ENCODE measurements at places on chromosomes 5 and 9.
A peak's percentile ranks its signal among the peaks of the same experiment; 100 is the strongest.

DNA sequence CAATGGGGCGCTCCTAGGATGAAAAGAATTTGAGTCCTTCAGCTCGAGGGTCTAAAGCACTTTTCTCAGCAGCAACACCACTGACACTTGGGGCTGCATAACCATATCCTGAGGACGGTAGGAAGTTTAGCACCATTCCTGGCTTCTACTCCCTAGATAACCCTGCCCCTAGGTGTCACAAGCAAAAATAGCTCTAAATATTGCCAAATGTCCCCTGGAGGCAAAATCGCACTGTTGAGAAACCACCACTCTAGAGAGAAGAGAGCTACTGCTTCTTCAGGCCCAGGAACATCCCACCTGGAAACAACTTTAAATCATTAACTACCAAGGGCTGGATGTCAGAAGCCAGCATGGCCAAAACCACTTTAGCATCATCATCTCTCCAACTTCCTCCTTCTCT is 29.8 kb downstream of the MYO10 start:
- no peak for DNase-seq

DNA sequence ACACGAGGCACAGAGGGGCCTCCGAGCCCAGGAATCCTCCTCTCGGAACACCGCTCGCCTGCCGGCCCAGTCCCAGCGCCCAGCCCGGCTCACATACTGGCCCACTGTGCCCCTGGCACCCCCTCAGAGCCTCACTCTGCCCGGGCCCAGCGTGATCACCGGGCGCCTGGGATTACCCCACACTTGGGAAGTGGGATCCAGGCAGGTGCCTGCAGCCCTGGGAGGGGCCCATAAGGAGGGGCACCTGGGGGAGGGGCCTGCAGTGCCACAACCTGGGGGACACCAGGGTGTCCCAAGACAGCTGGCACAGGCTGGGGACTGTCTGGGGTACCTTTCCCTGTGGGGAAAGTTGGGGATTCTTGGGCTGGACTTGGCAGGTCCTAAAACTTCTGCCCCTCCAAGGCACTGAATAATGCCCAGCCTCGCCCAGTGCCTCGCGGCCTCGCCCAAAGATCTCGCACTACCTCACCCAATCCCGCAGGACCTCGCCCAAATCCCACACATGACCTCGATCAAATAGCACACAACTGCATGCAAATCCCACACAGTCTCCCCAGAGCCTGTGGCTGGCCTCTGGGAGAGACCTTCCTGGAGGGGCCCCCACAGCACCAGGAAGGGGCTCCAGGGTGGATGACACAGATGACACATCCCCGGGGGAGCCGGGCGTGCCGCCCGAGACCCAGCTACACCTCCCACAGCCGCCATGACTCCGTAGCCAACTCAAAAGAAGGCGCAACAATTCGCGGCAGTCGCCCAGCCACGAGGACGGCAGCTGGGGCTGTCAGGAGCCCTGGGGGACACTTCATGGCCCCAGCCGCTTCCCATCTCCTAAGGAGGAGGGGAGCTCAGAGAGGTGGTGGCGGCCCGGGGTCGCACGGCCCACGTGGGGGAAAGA is 13.7 kb downstream of the NOTCH1 start:
- no peak for DNase-seq

GRCh38 chr9:34579104-34579807 is 10.3 kb downstream of the CNTFR start:
- DNase-seq: no peak

GRCh38 chr5:61824396-61824795 is 481.6 kb upstream of the KIF2A start:
- DNase-seq: peak; percentile 15

DNA sequence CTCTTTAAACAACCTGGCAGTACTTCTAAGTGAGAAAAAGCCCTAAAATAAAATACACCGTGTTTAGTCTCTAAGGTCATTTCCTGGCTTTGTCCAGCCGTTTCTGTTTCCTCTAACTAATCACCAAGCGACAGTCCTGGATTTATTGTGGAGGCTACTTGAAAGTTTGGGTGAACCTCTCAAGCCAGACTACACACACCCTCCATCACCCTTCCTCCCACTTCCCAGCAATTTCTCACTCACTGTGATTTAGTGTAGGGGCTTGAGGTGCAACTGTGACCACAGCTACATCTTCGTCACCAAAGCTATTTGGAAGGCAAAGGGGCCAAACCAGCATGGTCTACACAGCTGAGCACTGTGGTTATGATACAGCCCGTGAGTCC is 240.0 kb upstream of the SLC24A2 start:
- no peak for DNase-seq

DNA sequence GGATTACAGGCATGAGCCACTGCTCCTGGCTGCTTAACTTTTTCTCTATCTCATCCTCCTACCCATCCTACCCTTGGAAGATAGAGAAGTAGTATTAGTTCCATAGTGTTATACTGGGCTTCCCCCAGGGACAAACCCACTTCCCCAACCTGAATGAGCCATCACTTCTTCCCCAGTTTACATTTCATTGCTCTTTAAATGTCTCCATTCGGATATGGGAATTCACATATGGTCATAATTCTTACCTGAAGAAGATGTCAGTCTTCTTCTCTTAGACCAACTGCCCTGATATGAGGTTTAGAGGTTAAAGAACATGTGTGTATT is 1.9 kb downstream of the CD274 start:
- no peak for DNase-seq

GRCh38 chr5:168011096-168011495 is 280.3 kb upstream of the WWC1 start:
- DNase-seq: no peak

DNA sequence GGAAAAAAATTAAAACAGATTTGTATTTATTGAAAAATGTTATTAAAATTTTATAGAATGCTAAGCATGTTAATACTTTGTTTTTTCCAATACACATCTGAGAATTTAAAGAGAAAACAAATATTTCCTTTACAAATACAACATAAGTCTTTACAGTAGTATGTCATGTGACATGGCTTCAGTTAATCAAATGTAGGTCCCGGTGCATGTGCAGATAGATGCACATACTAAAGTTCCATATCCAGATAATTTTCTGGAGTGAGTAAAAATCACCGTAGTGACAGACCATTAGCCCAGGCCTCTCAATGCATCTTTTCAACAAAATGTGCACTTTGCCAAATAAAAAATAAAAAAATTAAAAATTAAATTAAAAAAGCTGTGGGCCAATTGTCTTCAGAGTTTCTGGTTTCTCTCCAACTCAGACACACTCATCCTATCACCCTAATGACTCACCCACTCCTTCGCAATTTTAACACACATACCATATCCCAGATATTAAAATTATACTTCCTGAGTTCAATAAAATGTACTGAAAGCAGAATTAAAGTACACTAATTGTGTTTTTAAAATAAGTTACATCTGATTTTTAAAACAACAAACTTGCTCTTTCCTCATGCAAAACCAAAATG is 508.1 kb downstream of the NR2F1-AS1 start:
- peak; percentile 75 for DNase-seq

DNA sequence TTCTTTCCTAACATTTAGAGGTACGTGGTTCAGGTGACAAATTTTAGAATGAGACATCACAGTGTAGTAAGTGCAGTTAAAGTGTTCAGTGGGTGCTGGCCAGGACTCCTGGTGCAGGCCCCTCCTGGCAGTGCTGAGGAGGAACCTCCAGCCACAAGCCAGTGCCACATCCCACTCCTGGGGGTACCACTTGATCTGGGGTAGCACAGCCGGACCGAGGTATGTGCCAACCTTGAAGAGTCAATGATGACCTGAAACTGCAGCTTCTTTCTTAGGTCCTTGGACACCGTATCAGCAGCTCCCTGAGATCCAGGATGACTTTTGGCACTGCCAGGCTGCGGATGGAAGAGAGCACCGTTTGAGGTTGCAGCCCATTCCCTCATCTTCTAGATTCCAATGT is 310.4 kb upstream of the IRX4 start:
- DNase-seq: no peak

GRCh38 chr5:39948867-39949468 is 524.2 kb upstream of the DAB2 start:
- DNase-seq: peak; percentile 78

- DNase-seq: no peak
These were observed 2.8 kb downstream of the MAMDC2 start for GRCh38 chr9:70046274-70047070.

DNA sequence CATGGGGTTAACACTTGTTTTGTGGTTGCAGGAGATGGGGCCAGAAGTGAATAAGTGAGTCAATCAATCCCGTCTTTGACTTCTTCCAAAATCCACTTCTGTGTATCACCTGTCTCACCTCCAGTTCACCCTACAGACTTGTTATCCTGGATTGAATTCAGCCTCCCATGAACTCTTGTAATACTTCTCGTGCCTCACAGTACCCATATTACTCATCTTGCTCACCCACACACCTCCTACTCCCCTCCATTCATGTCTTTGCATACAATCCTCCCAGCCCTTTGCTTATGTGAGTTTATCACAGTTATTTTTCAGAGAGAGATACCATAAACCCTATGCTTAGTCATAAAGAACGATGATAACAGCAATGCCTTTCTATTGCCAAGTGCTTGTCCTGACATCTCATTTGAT is 52.9 kb upstream of the PAPPA start:
- peak; percentile 95 for DNase-seq

GRCh38 chr5:170357955-170358444 is 31.2 kb downstream of the KCNMB1 start:
- no peak for DNase-seq

GRCh38 chr9:110978516-110978915 is 59.8 kb downstream of the LPAR1 start:
- peak; percentile 70 for DNase-seq

DNA sequence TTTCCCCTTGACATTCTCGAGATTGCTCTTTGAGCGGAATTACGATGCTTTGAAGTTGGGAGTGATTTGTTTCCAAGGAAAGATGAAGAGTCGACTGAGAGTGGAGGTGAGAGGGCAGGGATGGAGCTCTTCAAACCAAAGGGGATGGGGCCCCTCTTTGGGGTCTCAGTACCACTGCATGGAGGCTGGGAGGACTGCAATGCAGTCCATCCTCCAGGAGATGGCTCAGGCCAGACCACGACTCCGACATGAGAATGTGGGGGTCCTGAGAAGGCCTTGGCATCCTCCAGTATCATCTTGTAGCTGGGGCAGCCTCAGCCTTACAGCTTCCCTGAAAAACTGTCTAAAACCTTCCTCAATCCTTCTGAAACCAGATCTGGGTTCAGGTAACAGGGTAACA is 51.1 kb upstream of the CDKN2AIPNL start:
- DNase-seq: no peak

DNA sequence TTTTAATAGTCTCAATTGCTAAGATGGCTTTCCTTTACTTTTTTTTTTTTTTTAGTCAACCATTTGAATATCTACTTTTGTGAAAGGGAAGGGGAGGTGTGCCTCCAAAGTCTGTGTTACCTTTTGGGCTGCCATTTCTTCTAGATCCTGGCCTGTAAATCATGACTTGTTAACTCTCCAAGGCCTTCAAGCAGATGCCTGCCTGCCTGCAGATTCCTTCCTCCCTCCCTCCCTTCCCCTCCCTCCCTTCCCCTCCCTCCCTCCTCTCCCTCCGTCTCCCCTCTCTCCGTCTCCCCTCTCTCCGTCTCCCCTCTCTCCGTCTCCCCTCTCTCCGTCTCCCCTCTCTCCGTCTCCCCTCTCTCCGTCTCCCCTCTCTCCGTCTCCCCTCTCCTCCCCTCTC is 73.1 kb downstream of the COMMD10 start:
- DNase-seq: no peak

DNA sequence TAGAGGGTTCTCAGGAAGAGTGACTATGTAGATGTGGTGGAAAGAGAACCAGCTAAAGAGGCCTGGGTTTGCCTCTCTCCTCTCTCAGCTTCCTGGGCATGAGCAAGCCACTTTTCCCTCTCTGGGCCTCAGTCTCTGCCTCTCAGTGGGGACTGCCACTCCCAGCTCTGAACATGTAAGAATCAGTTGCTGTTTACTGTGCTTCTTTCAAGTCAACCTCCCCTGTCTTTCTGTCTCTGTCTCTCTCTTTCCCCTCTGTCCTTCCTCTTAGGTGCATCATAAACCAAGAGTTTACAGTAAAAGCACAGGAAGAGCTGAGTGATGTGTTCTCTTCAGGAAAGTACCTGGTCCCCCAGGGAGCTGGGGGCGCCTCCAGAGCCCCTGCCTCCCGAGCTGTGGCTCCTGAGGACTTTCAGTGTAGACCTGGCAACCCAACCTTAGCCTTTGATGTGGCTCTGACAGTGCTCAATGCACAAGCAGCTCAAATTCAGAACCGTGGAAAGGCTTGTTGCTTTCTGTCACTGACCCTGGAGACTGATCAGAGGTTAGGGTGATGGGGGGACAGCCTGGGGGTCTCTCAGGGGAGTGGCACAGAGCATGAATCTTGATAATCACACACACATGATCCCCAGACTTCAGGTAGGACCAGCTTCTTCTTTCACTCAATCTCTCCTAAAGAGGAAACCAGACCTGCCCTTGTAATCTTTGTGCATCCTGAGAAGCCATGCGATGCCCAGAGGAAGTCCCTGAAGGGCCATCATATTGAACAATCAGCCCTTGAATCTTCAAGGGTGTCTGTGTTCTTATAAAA is 59.4 kb upstream of the TNFSF8 start:
- no peak for DNase-seq

GRCh38 chr9:76419782-76420380 is 25.7 kb upstream of the RFK start:
- DNase-seq: no peak

DNA sequence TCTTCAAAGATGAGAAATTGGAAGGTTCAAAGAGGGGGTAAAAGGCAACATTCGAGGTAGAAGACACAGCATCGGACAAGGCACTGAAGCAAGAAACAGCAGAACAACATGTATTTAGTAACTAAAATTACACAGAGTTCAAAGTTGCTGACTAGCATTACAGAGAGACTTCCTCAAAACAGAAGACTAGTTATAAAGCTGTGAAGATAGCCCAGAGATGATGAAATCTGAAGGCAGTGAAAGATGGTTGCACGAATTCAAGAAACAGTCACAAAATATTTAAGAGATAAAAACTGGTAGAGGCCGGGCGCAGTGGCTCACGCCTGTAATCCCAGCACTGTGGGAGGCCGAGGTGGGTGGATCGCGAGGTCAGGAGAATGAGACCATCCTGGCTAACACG is 16.3 kb downstream of the MAPKAP1 start:
- no peak for DNase-seq

- peak; percentile 92 for DNase-seq
These were observed 38.9 kb downstream of the SLC35D2 start for GRCh38 chr9:96344458-96345180.

GRCh38 chr9:86082870-86083269 is 16.5 kb downstream of the GOLM1 start:
- peak; percentile 23 for DNase-seq

- DNase-seq: no peak
These were observed 11.3 kb upstream of the ACSL6 start for GRCh38 chr5:132022737-132023136.

DNA sequence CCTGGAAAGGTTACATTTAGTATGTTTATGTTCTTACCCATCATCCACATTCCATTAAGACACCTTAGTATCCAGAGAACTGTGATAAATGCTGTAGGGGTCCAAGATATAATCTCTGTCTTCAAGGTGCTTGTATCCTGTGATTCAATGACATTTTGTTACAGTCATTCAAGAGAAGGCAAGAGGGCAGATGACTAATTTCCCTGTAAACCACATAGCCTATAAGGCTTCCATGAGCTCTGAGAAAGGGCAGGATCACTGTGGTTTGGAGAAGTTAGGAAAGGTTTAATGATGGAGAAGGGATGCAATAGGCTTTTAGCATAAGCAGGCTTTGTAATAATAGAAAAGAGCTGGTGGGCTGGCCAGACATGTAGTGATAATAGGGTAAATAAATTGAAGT is 40.0 kb downstream of the PAPPA start:
- DNase-seq: peak; percentile 74

Data from iris pigment epithelial cell (primary cell).